ENCODE measurements at places on chromosomes 12 and 14.

DNA sequence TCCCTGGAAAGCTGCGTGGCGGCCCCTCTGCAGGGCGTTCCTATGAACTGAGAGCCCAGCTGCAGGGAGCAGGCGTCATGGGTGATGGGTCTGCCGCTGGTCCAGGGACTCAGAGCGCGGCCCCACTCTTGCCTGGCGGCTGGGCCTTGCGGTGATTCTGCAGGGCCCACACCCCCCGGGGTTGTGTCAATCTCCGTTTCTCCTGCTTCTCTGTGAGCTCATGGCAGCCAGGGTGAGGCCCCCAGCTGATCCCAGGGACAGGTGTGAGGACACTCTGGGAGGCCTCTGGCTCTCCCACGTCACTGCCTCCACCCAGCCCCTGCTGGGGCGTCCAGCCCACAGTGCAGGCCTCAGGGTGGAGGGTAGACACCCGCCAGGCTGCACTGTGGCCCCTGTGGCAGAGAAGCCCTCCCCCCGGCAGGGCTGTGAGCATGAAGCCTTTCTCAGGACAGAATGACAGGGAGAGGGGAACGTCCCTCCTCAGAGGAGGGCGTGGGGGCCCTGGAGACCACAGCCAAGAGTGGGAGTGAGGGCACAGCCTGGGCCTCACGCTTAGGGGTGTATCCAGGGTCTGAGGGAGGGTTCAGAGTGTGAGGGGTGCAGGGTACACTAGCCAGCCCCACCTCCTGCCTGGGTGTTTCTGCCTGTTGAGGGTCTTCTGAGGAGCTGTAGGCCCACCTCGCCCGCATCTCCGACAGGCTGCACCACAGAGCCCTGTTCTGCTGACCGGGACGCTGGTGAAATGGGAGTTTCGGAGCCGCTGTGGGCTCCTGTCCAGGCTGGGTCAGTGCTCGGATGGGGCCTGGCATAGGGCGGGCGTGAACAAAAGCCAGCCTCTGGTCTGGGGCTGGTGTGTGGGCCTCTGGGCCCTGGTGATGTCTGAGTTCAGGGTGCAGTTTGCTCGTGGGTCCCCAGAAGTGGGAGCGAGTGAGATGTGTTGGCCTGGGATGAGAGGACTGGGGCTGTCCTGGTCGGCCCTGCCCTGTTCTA lies 26.7 kb upstream of the CRIP2 start:
- DNase-seq, result no peak

DNA sequence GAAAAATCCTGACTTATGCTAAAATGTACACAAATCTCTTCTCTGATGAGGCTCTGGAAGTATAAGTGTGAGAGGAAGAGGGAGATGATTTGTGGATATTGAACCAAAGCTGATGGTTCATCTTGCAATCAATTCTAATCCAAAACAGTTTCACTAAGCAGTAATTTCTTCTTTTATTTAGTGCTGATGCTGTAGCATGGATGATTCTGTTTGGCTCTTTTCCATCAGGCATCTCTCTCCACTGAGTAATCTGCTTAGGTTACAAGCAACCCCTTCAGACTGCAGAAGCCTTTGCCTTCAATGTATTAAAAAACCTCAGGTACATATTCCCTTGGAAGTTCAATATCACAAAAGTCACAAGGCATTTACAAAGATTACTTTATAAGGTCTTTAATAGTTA lies 159.1 kb upstream of the CCDC198 start:
- DNase-seq, result no peak

- no peak for DNase-seq
Observed at GRCh38 chr14:68655021-68655831, 137.6 kb downstream of the ZFP36L1 start.

- DNase-seq, result no peak
Observed at GRCh38 chr12:8461426-8461825, 5.7 kb downstream of the CLEC6A start.

- no peak for DNase-seq
Observed at GRCh38 chr14:68639000-68639757, 153.7 kb downstream of the ZFP36L1 start.

- DNase-seq, result no peak
Observed at GRCh38 chr12:131613678-131614077, 97.2 kb upstream of the SFSWAP start.

GRCh38 chr12:79441534-79441933 lies 249.2 kb downstream of the PAWR start:
- DNase-seq, result no peak

DNA sequence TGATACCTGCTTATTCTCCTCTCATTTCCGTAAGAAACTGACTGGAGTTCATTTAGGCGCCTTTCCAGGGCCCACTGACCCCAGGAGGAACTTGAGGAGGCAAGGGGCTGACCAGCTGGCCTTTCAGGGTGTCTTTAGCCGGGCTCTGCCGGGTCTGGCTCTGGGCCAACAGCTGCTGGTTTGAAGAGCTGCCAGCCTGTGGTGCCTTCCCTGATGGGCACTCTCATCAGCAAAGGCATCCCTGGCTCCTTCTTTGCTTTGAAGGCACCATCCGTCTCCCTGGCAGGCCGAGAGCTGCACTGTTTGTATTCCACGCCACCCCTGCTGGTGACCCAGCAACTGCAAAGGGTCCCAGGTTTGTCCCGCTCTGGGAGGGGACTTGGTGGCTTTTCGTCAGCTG lies 42.0 kb downstream of the IQSEC3 start:
- DNase-seq, result no peak

- no peak for DNase-seq
Observed at GRCh38 chr12:98188650-98189077, 326.7 kb upstream of the TMPO start.

DNA sequence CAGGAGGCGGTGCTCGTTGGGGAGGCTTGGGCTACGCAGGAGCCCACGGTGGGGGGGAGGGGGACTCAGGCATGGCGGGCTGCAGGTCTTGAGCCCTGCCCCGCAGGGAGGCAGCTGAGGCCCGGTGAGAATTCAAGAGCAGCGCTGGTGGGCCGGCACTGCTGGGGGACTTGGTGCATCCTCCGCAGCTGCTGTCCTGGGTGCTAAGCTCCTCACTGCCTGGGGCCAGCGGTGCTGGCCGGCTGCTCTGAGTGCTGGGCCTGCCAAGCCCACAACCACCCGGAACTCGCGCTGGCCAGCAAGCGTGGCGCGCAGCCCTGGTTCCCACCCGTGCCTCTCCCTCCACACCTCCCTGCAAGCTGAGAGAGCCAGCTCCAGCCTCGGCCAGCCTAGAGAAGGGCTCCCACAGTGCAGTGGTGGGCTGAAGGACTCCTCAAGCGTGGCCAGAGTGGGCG lies 3.2 kb downstream of the METTL25 start:
- no peak for DNase-seq

- DNase-seq, result no peak
Observed at GRCh38 chr12:44465139-44465538, 411.0 kb downstream of the NELL2 start.

DNA sequence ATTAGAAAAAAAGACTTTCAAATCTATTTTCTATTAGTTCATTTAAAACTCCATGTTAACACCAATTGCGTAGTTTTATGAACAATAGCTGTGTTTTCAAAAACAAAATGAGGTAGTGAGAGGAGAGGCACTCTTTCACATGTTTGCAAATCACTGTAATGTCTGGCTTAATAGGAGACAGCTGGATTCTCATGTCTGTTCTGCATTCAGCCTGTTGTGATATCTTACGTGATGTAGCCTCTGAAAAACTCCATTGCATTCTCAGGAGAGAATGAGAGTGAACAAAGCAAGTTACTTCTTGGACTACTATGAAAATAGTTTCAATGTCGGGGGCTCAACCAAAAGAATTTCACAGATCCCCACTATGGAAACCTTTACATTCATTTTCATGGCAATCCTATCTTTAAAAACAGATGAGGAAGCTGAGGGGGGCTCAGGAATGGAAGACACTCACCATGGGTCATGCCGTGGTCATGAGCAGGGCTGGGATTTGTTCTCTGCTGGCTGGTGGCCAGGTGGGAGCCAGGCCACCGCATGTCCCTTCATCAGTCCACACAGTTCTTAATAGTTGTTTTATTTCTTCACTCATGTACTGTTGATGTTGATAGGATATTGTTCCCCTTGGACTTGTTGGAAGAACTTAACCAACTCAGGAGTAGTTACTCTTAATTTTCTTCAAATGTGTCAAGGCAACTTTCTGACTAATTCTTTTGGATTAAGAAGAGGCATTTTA lies 346.2 kb upstream of the FAR2 start:
- DNase-seq, result no peak

- DNase-seq, result no peak
Observed at GRCh38 chr12:130301559-130301958, 36.1 kb upstream of the PIWIL1 start.

- DNase-seq, result no peak
Observed at GRCh38 chr12:10614056-10614370, 604 bp upstream of the MAGOHB start.

DNA sequence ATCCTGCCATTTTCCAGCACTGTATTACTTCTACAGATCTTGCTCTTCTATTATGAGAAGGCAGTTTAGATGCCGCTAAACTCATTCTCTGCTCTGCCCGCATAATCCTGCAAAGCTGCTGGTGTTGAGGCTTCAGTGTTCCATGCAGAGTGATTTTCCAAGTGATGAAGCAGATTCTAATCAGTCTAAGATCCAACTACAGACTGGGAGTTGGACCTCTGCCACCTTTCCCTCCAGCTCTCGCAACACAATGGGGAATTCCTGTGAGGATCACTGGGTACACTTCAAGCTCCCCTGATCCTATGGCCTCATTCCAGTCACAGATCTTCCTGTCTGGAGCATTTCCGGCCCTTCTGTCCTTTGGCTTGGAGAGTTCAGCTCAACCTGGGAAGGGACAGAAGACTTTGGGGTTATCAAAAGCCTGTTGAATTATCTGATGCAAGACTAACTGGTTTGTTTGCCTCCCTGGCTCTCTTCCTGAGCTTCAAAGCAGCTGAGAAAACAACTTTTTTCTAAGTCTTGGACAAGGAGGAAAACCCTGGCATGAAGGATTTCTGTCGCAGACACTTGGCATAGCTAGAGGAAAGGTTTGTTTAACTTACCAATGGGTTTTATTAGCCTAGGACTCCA lies 333.9 kb downstream of the ZFP36L1 start:
- DNase-seq, result no peak

DNA sequence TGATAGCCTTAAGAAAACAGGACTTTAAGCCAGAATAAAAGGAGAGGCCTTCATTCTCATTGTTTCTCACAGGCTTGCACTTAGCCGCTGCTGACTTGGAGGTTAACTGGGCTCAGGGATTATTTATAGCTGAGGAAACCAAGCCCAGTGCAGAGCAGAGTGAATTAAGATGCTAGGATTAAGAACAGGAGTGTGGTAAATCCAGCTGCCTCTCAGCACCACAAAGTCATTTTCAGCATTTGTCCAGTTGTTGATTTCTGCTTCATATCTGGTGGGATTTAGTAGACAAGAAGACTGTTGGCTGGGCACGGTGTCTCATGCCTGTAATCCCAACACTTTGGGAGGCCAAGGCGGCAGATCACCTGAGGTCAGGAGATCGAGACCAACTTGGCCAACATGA lies 14.3 kb upstream of the KRT73 start:
- no peak for DNase-seq

DNA sequence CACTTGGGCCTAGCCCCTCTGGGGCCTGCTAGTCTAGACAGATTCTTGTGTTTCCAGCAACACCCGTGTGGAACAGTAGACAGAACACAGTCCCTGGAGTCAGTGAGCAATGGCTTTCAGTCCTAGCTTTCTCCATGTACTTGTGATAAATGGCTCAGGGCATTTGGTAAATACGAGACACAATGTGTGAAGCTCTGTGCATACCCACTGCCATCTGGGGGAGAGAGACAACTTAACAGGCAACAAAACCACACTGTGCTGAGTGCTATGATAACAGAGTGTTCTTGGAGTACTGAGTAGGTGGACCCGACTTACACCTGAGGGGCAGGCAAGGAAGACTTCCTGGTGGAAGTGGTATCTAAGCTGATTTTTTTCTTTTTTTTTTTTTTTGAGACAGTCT lies 86.3 kb upstream of the TBX3 start:
- no peak for DNase-seq

Measured in stimulated activated CD4-positive, alpha-beta T cell treated with anti-CD3 and anti-CD28 coated beads, Interleukin-1b, Interleukin-23, amount 100 ng/mL, for 1 hour (primary cell).